ENCODE measurements at places on chromosomes 12 and 14.

DNA sequence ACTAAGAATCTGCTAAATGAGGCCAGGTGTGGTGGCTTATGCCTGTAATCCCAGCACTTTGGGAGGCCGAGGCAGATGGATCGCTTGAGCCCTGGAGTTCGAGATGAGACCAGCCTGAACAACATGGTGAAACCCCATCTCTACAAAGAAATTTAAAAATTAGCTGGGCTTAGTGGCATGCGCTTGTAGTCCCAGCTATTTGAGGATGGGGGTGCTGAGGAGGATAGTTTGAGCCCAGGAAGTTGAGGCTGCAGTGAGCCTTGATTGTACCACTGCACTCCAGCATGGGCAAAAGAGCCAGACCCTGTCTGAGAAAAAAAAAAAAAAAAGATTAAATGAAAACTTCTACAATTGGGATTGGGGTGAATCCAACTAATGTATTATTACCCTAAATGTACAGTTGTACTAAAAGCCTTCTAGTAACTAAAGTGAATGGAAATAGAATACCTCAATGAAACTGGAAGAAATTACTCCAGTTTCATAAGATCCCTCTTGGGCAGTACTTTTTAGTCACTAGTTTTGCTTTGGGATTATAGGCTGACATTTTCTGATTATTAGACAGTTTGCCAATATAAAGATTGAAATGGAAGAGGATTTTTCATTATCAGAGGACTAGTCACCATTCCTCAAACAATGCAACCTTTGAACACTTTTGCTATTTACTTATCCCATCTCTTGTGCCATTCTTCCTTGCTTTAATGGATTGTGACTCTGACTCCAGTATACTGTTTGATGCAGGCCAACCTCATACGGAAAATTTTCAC, 14.3 kb downstream of the COCH start:
- no peak for DNase-seq

DNA sequence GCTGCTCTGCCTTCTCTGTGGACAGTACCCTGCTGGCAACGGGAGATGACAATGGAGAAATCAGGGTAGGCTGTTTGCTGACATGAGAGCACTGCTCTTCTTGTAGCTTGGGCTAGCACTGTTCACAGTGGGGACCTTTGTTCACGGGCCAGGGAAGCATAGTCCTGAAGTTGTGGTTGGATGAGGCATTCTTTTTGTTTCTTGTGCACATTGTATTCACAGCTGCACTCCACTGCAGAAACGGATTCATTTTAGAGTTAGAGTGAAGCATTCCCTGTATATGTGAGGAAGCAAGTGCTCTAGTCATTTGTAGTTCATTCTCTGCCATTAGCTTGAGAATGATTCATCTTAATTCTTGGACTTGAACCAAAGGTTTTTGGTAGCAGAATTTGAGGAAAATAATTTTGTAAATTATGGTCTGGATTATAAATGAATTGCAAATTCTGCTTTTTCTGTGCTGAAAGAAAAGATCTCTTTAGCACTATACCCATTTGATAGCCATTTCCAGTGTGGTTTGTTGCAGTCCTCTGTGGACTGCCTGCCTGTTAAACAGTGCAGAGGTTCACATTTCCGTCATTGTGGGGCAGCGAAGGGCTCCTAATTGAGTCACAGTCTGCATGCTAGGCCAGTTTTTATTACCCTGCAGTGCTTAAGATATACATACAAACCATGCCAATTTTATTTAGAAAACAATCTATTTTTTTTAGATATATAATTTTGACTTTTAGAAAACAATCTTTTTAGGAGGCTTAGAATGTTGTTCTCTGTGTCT, 80.6 kb downstream of the APAF1 start:
- peak; percentile 62 for DNase-seq

- DNase-seq: no peak
Measured at GRCh38 chr12:113633678-113634332, 162.1 kb upstream of the LHX5 start.

DNA sequence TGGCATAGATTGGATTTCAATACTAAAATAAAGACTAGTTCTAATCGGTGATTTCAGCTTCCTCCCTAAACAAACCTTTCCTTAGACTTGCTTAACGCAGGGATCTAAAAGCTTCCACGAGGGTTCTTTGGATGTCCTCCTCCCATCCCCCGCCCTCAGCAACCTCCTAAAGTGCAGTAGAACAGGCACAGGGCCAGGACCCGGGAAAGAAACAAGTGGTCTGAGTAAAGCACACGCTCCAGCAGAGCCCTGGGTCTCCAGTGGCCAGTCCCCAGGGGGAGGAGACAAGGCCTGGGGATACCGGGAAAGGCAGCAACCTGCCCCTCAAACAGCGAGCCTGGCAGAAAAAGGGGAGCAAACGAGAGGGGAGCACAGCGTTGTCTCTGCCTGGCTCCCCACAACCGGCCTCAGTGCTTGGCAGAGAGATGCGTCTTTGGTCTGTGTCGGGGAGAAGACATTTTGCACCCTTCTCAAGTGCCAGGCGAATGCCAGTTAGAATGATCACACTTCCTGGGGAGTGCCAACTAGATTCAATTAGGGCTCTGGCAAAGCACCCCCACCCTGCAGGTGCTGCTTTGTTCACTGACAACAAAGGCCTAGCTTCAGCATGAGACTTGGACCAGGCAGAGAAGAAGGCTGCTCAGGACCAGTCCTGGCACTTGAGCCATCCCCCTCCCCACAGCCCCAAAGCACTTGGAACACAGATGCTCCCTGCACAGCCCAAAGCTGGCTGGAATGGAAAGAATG, 17.1 kb upstream of the SLC6A12 start:
- DNase-seq: no peak

DNA sequence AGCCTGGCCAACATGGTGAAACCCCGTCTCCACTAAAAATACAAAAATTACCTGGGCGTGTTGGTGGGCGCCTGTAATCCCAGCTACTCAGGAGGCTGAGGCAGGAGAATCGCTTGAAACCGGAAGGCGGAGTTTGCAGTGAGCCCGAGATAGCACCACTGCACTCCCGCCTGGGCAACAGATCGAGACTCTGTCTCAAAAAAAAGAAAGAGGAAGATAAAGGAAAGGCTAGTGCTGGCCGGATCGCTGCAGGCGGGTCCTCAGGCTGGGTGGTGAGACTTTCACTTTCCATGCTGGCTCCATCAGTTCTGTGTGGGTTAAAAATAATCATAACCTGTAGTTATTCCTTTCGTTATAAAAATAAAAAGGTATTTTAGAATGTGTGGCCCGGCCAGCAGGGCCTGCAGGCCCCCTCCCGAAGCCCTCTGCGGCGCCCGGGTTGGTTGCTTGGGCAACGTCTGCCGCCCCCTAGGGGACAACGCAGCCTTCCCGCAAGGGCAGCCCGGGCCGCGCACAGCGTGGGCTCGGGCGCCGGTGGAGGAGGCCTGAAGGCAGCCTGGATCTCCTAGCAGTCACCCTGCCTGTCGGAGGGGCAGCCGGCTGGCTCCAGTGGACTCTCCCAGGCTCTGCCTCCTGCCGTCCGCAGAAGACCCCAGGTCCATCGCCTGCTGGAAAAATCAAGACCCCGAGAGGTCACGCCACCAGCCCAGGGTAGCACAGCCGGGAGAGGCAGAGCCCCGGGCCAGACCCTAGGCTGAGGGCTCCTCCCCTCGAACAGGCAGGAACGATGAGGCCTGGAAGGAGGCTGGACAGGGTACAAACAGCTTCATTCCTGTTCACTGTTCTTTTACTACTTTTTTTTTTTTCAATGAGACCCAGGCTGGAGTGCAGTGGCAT, 5.0 kb upstream of the SLC25A47 start:
- DNase-seq: no peak

DNA sequence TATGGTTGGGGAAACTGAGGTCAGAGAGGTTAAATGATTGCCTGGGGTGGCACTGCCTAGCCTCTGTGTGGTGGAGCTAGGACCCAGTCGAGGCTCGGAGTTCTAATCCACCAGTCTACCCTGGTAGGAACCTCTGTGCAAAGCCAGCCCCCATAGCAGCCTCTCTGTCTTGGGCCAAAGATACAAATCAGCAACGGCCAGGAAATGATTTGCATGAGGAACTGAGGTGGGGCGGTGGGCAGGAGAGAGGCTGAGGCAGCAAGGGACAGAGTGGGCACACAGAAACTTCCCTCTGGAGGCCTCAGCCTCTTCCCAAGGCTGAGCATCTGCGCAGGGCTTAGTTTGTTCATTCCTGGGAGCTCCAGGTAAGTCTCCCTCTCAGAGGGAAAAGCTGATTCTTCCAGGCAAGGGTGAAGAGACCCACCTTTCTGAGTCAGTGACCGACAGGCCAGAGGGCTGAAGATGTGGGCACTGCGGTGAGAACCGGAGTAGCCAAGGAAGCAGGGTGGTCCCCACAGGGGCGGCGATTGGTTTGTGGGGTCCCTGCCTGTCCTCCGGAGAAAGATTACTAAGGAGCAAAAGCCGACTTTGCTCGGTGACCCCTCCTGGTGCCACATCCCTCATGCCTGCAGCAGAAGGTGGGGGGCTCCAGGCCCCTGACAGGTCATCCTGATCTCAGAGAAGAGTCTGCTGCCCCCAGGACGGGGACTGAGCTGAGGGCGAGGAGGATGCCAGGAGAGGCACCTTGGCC, 134.6 kb downstream of the CACNA1C start:
- DNase-seq: no peak

DNA sequence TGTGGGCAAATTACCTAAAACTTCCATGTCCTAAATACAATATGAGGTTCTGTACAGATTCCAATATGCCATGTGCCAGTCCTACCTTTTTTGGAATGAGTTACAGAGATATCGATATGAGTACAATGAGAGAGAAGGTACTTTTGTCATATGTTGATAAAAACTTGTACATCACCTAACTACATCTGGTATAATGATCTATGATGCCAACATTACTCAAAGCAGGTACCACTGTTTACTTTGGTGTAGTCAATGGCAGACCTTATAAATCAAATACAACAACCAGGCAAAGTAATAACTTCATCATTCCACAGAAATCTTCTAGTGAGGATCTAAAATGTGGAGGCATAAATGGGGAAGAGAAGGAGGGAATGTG, 12.7 kb downstream of the TEP1 start:
- no peak for DNase-seq
